ENCODE measurements at places on chromosomes 2 and 18.

- no peak for DNase-seq
These were observed 45.2 kb upstream of the FAM117B start for GRCh38 chr2:202589582-202589949.

DNA sequence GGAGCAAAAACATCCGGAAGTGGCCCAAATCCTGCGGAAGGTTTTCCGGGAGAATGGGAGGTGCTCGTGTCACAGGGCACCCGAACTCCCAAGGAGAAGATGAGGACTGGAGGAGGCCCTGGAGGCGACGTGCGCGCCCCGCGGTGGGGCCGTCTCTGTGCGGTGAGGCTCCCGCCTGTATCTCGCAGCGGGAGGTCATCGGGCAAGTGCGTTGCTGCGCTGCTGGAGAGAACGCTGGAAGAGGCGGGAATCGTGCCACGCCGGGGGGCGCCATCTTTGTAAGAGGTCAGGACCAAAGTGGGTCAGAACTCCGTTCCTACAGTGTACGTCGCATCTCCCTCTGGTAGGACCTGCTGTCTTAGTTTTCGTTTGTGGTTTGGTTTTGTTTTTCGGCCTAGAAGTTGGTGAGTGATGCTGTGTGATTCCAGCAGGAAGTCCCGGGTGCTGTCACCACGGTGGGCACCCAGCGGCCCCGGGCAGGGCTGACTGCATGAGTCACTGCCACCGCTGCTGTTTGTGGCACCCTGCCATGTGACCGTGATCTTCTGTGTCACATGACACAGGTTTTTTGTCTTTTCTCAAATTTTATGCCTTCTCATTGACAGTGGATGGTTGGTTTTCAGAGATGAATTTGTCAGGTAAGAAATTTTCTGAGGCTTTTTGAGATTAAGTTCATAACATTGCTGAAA, 21.5 kb upstream of the ATP9B start:
- DNase-seq = no peak

GRCh38 chr2:157840568-157841156, 35.5 kb downstream of the ACVR1 start:
- no peak for DNase-seq

DNA sequence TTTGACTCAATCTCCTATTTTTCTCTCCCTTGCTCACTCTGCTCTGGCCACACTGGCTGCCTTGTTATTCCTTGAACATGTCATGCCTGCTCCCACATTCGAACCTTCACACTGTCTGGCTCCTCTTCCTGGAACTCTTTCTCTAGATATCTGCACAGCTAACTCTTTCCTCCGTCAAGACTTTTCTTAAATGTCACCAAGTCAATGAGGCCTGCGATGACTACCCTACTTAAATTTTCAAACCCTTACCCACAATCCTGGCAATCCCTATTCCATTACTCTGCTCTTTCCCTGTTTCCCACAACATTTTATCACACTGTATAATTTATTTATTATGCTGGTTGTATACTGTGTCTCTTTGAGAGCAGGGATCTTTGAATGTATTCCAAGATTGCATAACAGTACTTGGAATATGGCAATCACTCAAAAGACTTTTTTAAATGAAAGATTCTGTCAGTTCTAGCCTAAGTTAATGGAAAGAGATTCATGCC, 206.2 kb downstream of the SRBD1 start:
- no peak for DNase-seq

- no peak for DNase-seq
These were observed 42.6 kb downstream of the GLI2 start for GRCh38 chr2:120778244-120778643.

- no peak for DNase-seq
These were observed 126.5 kb upstream of the CCDC68 start for GRCh38 chr18:55085557-55086285.

- no peak for DNase-seq
These were observed 77.7 kb upstream of the FBXO11 start for GRCh38 chr2:47984041-47984440.

DNA sequence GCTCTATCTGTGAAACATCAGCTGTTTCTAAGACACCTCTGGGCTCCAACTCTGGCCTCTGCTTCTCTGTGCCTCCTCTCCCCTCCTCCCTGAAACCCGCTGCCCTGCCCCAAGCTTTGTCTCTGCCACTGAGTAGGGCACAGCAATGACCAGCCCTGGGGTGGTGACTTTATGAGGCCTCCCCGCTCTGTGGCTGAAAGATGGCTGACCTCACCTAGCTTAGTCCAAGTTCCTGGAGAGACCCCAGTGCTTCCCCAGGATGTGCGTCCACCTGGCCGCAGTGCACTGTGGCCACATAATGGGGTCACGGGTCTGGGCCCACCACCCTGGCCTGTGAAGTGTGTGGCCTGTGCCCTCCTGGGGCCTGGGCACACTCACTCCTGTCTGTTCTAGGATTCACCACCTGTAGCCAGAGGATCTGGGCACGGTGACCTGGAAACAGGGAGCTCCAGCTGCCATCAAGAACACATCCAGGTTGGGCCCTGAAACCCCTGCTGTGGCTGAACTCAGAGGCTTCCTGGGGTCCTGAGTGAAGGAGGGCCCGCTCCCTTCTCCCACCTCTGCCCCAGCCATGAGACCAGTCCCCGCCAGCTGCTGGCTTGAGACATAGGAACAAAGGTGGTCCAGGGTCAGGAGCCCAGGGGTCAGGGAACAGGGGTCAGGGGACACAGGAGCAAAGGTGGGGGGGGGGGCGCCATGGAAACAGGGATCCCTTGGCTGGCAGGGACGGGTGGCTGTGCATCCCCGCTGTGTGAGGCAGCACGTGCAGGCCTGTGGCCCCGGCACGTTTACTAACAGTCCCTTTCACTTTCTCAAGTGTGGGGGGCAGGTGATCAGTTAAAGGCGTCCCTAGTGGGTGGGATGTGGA, 29.3 kb upstream of the OTOS start:
- no peak for DNase-seq

GRCh38 chr2:60608679-60609078, 55.2 kb upstream of the BCL11A start:
- DNase-seq = no peak

GRCh38 chr2:102224824-102225739, 38.3 kb downstream of the IL1RL2 start:
- peak; percentile 31 for DNase-seq

GRCh38 chr2:161199912-161200701, 39.9 kb downstream of the TANK start:
- DNase-seq = no peak

- DNase-seq = peak; percentile 86
These were observed 82.0 kb upstream of the RANBP2 start for GRCh38 chr2:108637304-108637669.

DNA sequence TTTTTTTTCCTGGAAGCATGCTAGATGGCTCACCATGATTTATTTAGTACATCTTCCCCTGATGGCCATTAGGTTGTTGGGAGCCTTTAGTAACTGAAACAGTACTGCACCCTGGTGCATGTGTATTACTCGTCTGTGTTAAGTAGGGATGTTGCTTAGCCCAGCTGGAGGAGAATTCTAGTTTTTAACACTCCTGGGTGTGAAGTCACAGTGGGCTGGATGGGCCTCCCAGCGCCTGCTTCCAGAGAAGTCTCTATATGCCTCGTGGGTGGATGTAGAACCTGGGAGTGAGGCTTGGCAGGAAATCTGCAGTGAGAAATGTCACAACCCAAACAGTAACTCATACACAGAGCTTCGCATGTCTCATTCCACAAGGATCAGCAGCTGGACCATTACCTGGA, 28.9 kb upstream of the NT5DC4 start:
- no peak for DNase-seq

GRCh38 chr2:108428286-108429009, 20.6 kb upstream of the GCC2 start:
- DNase-seq = no peak

Measured in mammary epithelial cell (primary cell).